ENCODE measurements at places on chromosomes 2 and 18. TPM values are rescaled to one million over a fixed set of nuclear protein-coding genes. Genes with fewer than 3 reads are reported as not detected.

ANKRD30BL gene
- not detected for polyA plus RNA-seq

ID2 gene
- 84.2 TPM for polyA plus RNA-seq

LOXHD1 gene
- polyA plus RNA-seq, result 0.49 TPM

CCDC85A gene
- 5.3 TPM for polyA plus RNA-seq

HDLBP gene
- 165 TPM for polyA plus RNA-seq

KCNIP3 gene
- polyA plus RNA-seq, result 2.7 TPM

POLR1A gene
- 5.5 TPM for polyA plus RNA-seq

MROH2A gene
- polyA plus RNA-seq, result not detected

DNA sequence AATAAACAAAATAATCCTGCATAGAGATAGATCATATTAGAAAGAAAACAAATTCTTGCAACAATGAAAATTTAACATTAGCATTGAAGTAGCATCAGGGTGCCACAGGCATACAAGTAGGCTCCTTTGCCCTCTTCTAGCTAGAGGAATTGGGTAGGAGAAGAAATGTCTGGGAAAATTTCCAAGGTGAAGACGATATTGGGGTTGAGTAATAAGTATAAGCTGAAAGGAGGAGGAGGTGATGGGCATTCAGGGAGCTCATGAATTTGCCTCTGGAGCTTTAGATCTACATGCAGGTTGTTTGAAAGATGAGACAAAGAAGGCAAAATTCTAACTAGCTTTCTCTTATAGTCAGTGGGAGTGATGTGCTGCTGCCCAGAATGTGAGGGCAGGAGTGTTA, 504.9 kb downstream of the CCDC85A start:
- DNase-seq, result no peak

DNA sequence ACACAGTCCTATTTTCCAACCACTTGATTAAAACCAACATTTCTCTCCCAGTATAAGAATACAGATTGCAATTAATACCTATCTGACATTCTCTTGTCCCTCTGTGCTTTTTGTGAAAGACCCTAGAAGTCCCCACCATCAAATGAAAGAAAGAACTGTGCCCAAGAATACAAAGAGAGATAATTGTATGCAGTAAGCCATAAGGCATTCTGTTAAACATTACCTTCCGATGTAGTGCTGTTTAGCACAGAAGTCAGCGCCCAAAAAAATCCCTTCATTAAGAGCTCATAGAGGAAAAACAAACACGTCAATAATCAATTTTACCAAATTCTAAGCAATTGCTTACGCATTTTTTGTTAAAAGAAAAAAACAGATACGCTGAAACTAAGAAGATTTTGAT, 41.1 kb downstream of the ZNF516 start:
- DNase-seq, result no peak

DNA sequence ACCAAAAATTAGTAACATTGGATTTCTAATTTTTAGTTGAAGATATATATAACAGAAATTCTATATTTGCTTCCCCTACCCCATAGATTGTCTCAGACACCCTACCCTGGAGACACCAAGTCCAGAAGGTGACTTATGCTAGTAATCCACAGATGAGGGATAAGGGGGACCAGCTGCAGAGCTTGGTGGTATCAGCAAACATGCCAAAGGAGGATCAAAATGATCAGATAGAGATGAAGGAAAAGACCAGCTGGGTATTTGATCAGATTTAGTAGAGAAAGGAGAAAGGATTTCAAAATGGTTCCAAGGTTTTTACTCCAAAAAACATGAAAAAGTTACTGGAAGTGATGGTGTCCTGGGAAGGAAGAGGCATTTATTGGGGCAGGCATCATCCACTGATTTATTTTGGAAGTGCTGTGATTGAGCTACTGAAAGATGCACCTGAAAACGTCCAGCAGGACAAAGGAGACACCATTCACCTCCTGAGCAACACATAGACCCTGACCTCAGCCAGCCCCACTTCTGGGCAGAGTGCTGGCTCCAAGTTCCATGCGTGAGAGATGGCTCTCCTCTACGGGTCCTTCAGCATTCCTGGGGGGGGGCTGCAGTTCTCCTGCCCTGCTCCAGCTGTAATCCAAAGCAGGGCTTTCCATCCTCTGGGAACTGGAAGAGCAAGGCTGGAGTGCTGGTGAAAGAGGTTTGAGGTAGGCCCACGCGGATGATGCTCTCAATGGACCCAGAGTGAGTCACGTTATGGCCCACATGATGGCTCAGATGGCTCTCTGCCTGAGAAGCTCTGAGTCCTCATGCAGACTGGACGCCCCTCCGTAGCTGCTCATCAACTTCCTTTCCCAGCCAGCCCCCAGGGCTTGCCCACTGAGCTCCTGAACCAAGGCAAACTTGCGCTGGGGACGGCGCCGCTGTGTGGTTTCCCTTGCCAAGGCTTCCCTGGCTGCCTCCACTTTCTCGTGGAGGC, 3.7 kb upstream of the LRRFIP1 start:
- no peak for DNase-seq

DNA sequence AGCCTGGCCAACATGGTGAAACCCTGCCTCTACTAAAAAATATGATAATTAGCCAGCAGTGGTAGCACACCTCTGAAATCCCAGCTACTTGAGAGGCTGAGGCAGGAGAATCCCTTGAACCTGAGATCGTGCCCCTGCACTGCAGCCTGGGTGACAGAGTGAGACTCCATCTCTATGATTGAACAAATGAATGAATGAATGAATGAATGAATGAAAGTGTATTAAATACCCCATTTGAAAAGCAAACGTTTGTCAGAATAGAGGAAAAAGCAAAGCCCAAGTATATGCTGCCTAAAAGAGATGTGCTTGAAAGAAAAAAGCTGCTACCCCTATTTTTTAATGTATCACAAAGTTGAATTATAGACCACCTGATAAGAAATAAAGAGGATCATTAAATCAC, 89.1 kb upstream of the TTC27 start:
- no peak for DNase-seq

GRCh38 chr2:138974651-138975050, 194.5 kb upstream of the NXPH2 start:
- DNase-seq, result no peak

GRCh38 chr2:4628998-4629501, 925.7 kb downstream of the DCDC2C start:
- no peak for DNase-seq

DNA sequence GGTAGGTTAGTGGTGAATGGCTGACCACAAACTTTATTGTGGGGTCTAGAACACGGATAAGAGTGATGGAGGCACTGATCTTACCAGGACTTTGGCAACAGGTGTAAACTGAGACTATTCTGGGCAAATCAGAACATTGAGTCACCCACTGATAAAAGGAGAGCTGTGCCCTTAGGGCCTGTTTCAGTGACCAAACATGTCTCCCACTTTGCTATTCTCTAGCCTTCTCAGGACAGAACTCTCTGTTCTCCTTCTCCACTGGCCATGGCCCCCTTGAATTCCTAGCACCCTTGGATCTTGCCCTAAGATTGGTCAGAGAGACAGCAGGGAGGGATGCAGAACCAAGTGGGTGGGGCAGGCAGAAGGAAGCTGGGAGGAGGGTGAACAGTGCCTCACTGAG, 18.3 kb downstream of the TRPM8 start:
- no peak for DNase-seq

DNA sequence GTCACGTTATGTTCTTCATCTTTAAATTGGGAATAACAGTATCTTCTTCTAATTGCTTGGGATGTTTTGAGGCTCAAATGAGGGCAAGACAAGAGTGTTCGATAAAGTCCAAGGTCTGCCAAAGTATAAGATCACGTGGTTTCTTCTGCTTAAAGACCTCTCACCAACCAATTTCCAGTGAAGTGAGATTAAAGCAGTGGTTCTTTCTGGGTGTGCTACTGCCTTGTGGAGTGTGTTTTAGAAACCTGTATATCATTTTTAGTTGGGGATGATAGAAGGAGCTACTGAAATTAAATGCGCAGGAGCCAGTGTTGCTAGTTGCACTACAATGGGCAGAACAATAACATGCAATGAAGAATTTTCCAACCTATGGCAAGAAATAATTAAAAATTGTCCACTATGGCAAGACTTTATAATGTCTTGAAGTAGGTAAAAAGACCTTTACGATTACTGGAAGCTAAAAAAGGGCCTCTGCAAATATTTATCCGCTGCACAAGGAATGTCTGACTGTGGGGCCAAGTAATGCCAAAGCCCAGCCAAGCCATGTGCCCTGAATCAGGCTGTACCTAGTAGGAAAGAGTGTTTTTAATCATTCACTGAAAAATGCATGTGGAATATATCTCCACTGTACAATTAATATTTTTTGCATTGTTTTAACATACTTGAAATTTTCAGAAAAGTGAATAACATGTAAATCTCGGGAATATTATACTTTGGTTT, 244.5 kb upstream of the REG3G start:
- DNase-seq, result no peak

DNA sequence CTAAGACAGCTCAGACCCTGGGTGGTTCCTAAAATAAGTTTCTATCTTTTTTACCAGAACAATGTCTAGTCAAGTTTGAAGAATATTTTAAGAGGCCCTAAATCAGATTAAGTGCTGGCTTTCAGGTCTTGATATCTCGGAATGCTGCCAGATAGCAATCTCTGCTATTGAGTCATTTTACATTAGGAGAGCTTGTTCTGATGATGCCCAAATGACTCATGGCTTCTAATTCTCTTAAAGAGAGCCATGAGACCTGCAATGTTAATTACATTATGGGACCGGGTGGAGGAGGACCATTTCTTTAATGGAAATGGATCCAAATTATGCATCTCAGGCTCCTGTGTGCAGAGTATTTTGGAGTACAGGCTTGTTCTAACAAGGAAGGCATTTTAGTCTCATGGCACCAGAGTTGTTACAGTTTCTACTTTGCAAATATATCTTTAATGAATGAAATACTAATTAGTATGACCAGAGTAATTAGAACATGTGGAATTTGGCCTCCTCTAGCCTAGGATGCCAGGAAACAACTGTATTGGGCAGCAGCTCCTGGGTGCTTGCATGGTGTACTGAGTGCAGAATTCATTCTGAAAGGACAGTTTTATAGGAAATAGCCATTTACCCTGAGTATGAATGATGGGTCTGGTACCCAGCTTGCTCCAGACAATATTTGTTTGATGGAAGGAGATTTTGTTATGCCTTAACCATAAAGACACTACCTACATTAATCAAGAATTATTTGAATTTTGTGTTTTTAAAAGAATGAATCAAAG, 94.0 kb upstream of the SULT1C3 start:
- no peak for DNase-seq

- DNase-seq, result no peak
Observed at GRCh38 chr18:47558110-47558750, 306.8 kb upstream of the SKOR2 start.

DNA sequence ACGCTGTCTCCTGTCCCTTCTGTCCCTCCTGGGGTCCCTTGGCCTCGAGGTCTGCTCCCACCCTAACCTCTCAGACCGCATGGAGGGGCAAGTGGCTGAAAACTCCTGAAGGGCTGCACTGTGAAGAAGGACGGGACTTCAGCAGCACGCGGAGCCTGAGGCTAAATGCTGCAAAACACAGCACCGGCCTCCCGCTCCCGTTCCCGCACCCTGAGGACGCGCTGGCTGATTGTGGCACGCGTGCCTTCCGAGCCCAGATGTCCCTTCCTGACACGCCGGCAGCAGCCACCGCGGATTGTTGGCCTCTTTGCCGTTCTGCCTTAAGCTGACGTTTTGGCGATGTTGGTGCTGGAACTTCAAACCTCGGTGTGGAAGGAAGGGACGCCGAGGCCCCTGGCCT, 125.9 kb upstream of the CTDP1 start:
- no peak for DNase-seq

DNA sequence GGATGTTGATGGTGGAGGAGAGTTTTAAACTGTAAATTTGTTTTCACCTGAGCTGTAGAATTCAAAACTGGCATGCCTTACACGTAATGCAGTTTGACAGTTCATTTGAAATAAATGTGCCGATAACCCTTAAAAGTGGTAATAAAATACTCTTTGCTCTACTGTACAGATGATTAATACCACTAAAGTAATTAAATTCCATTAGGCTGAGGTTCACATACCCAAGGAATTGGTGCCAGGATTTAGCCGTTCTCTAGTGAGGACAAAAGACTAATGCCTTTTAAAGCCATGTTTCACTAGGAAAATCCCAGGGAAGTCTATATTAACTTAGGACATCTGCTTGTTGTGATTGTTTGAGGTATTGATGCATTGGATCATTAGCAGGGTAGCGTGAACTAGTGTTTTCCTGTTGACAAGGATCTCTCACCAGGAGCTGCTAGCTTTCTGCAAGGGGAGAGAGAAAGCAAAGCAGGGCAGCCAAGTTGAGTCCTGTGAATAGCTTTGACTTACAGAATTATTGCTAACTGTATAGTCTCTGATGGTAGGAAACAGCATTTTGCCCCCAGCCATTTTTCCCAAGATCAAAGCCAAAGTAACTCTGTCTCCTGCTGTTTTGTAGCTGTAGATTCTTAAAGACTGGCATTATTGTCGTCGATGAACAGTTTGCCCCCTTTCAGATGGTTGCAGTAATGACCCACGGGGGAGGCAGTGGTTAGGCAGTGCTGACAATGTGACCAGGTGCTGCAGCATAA, 280.9 kb upstream of the FANCL start:
- DNase-seq, result no peak

GRCh38 chr2:7971841-7972240, 710.0 kb upstream of the ID2 start:
- DNase-seq, result no peak

DNA sequence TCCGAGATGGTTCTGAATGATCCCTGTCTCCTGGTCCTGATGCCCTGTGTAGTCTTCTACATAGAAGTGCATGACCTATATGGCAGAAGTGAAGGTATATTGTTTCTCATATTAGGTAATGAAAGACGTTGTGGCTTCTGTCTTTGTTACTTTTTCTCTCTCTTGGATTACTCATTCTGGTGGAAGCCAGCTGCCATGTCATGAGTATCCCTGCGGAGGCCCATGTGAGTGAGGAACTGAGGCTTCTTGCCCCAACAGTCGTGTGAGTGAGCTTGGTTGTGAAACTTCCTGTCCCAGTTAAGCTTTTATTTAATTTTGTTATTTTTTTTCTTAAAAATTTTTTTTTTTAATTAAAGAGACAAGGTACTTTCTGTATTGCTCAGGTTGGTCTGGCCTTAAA, 134.7 kb downstream of the UBR3 start:
- no peak for DNase-seq

DNA sequence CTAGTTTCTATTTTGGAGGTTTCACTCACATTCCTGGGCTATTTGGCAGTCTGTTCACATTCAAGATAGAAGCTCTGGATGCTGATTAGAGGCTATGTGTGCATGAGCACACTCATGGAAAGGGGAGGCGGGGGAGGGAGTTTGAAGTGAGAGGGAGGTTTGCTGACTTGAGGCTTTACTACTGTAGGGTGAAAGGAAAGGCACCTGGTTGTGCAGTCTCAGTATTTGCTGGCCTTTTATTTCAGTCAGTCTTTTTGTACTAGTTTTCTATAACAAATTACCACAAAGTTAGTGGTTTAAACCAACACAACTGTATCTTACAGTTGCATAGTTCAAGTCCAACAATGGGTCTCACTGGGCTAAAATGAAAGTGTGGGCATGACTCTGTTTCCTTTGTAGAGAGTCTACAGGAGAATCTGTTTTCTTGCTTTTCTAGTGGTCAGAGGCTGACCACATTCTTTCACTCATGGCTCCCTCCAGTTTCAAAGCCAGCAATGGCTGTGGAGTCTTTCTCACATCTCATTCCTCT, 47.7 kb upstream of the NR4A2 start:
- DNase-seq, result no peak
